Stimulated activated CD4-positive, alpha-beta T cell treated with anti-CD3 and anti-CD28 coated beads, Interleukin-12 subunit alpha, Interleukin-12 subunit beta, amount 100 ng/mL, for 24 hours (primary cell): ENCODE measurements at places on chromosomes 6 and 20.

DNA sequence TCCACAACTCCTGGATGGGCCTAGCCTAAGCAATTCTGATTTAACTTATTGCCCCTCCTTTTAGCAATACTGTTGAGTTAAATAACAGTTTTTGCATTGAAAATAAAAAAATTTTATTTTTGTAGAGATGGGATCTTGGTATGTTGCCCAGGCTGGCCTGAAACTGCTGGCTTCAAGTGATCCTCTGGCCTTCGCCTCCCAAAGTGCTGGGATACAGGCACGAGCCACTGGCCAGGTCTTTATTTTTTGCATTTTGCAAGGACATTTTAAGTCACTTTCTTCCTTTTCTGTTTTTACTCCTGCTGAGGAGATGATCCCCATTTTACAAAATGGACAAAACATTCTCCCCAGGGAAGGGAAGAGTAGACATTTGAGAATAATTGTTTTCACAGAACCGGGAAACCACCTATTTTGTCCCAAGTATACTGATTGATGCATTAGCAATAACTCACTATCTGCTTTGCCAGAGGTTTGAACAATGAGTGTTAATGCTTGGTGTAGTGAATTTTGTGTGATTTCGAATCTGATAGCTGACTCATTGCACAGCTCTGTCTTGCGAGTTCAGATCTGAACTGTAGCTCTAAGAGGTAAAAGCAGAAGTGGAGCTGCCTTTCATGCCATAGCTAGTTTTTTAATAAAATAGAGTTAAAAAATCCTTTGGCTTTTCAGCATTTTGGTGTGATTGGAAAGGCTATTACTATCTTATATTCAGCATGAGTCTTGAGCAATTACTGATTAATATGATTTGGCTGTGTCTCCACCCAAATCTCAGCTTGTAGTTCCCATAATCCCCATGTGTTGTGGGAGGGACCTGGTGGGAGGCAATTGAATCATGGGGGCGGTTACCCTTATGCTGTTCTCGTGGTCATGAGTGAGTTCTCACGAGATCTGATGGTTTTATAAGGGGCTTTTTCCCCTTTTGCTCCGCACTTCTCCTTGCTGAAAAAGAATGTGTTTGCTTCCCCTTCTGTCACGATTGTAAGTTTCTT lies 20.9 kb downstream of the IGF2R start:
- no peak for DNase-seq

GRCh38 chr20:32581839-32582658 lies 3.1 kb downstream of the NOL4L start:
- no peak for DNase-seq

- DNase-seq = no peak
These were observed 150.7 kb downstream of the CD24 start for GRCh38 chr6:106823732-106824351.

DNA sequence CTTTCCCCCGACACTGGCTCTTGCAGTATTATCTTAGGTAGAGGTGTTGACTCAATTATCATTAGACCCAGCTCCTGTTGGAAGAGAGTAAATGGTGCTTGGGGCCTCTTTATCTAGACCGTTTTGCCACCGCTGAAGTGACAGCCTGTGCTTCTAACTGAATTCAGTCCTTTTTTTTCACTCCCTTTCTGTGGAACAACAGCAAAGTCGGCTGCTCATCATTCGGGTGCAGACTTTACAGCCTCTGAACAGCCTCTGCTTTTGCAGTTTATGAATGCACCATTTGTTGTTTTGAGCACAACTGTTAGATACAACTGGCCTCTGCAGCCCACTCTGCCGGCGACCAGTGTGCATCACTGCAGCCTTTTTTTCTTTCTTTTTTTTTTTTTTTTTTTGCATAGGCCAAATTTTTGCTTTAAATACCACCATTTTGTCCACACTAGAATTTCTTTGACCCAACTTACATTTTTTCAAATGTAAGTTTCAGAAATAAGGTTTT lies 35.8 kb downstream of the RREB1 start:
- DNase-seq = no peak

DNA sequence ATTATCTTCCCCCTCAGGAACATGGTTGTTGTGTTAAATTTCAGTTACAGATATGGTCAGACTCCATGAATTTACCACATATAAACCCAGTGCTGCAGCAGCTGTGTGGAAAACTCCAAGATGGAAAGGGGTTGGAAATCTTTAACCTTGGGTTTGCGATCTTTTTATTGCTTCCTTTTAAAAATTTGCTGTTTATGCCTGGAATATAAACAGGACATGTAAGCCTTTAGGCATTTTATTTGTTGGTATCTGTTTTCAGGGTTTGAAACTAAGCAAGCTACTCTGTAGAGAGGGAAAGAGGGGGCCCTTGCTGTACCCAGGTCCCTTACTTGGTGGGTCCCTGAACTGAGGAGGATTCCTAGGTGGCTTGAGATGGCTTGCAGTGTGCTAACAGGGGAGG lies 778 bp downstream of the PKIG start:
- DNase-seq = no peak

DNA sequence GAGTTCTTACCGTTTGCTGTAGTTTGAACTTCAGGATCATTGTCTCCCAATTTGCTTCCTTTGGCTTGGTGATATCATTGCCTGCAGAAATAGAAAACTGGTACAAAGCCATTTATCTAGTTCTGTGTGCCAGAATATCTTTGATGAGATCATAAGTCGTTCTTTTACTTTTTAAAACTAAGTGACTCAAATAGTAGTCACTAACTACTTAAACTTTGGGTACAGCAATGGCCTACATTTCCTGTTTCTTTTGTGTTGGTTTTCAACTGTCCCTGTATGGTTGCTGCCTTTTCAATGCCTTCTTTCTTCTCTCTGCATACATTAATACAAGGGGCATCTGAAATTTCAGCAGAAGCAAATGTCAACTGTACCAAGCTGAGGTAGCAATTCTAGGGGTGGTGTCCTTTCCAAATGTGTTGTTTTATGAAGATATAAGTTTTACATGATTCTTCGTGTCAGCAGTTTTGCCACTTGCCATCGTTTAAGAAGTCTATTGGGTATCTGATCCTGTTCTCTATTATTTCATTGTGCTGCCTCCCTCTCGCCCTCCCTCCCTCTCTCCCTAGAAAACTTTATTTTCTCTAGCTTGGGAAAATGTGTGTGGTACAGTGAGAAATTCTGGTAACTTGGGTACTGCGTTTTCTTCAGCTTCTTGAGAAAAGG lies 238.5 kb downstream of the FARS2 start:
- DNase-seq = no peak

DNA sequence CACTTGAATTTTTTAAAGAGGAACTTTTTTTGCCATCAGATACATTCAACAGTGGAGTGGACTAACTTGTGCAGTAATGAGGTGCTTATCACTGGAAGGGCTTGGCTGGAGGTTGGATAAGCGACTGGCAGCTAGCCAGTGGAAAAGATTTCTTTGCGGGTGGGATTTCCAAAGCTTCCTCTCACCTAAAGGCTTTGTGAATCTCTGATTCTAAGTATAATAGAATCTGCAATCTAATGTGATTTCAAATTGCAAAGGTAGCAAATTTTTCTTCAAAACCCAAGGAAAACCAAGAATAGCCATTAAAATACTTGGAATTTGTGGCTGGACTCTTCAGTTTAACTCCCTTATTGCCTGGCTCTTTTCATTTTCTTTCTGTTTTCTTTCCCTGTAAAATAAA lies 460.4 kb upstream of the MARCKS start:
- DNase-seq = no peak

DNA sequence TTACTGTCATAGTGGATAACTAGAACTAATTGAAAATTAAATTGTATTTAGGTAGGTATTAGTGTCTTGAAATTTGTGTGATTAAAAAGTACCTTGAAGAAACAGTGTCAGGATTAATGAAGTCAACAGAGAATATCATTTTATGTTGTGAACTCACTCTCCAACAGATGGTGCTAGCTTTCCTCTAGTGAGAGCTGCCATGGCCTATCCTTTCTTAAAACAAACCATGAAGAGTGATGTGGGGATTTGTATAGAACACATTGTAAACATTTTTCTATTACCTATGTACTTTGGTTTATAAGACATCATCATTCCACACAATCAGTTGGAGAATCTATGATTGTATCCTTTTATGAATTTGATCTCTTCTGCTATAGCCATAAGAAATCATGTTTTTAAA lies 4.8 kb upstream of the SRSF12 start:
- no peak for DNase-seq

GRCh38 chr20:39108746-39109145 lies 146.6 kb downstream of the DHX35 start:
- no peak for DNase-seq

- DNase-seq = no peak
These were observed 50.4 kb upstream of the CTNNBL1 start for GRCh38 chr20:37643400-37643799.

GRCh38 chr20:64093013-64093503 lies 8.9 kb upstream of the LKAAEAR1 start:
- DNase-seq = no peak

DNA sequence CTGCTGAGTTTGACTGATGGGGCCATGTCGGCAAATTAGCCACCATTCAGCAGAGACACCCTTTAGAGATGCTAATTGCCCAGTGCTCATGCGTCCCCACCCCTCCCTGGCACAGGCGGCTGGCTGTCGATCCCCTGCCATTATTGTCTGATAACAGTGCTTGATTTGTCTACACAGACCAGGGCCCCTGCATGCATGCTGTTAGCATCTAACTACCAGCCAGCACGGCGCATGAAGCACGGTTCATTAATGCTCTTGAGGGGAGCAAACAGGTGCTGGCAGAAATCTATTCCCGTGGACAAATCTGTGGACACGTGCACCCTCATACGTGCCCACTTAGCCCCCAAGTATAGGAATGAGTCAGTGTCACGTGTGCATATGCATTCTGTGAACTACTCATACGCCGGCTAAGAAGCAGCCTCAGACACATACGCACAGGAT lies 32.2 kb downstream of the KCNB1 start:
- DNase-seq = no peak

- no peak for DNase-seq
These were observed 155.6 kb downstream of the SAMD5 start for GRCh38 chr6:147664092-147664491.

- DNase-seq = no peak
These were observed 459.9 kb downstream of the GRIK2 start for GRCh38 chr6:101853231-101854085.

- DNase-seq = no peak
These were observed 20.2 kb upstream of the HLA-DOA start for GRCh38 chr6:33029328-33030184.

GRCh38 chr20:17097603-17098002 lies 129.2 kb upstream of the PCSK2 start:
- no peak for DNase-seq

DNA sequence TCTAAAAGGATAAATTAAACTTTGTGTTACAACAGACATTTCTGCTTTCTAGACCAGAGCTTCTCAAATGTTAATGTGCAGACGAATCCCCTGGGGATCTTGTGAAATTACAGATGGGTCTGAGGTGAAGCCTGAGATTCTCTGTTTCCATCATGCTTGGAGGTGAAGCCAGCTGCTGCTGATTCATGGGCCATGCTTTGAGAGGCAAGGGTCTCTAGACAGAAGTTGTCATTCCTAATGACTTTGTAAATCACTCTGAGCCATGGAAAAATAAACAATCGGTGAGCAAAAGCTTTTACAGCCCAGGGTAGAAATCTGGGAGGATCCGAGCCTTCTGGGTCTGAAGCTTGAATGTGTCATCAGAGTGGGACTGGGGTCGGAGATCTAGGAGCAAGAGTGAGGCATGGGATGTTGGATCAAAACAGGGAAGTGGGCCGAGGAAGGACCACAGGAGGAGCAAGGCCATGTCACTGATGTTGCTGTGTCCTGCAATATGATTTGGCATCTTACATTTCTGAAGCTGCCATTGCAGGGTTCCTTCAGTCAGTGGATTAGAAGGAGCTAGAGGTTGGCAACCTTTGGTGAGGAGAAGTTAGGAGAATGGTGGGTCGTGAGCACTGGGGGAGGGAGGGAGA lies 77.3 kb downstream of the TRMT11 start:
- DNase-seq = no peak

- no peak for DNase-seq
These were observed 58.6 kb upstream of the PTCHD4 start for GRCh38 chr6:48169635-48170034.
